ENCODE measurements at places on chromosomes 4 and X. TPM values are rescaled to one million over a fixed set of nuclear protein-coding genes. Genes with fewer than 3 reads are reported as not detected.

NAAA gene
- polyA plus RNA-seq: 12.1 TPM

DKK2 gene
- polyA plus RNA-seq: 39.6 TPM

DKC1 gene
- polyA plus RNA-seq: 33.1 TPM

NDNF gene
- polyA plus RNA-seq: 20.4 TPM

VCX3A gene
- not detected for polyA plus RNA-seq

PRRG3 gene
- 27.2 TPM for polyA plus RNA-seq

TRO gene
- polyA plus RNA-seq: 116 TPM

HPSE gene
- polyA plus RNA-seq: 0.43 TPM

DRP2 gene
- polyA plus RNA-seq: 3.9 TPM

POLN gene
- polyA plus RNA-seq: 2.9 TPM

RHOH gene
- 0.28 TPM for polyA plus RNA-seq

ZNF81 gene
- polyA plus RNA-seq: 3.5 TPM

OTC gene
- polyA plus RNA-seq: not detected

PIM2 gene
- polyA plus RNA-seq: 1.5 TPM

RPS6KA6 gene
- 3.8 TPM for polyA plus RNA-seq

CXCL8 gene
- polyA plus RNA-seq: 5.6 TPM

CXCL5 gene
- polyA plus RNA-seq: 0.05 TPM

GDI1 gene
- 101 TPM for polyA plus RNA-seq

ADH1A gene
- polyA plus RNA-seq: 0.99 TPM

PPP4R3C gene
- not detected for polyA plus RNA-seq

G3BP2 gene
- polyA plus RNA-seq: 157 TPM

TMPRSS11D gene
- polyA plus RNA-seq: 0.29 TPM

TAF7L gene
- polyA plus RNA-seq: 0.14 TPM

TMEM154 gene
- polyA plus RNA-seq: 0.15 TPM

MAGEB17 gene
- polyA plus RNA-seq: not detected
